Activated CD4-positive, alpha-beta T cell treated with anti-CD3 and anti-CD28 coated beads, Interleukin-2, amount 10 ng/mL, durations not matched to agents 7 days and 5 days (primary cell): ENCODE measurements at places on chromosomes 2 and 18. TPM values are rescaled to one million over a fixed set of nuclear protein-coding genes. Genes with fewer than 3 reads are reported as not detected.

RBM44 gene
- 1.4 TPM for total RNA-seq

RNU2-63P gene
- total RNA-seq: 1.9 TPM

DNA sequence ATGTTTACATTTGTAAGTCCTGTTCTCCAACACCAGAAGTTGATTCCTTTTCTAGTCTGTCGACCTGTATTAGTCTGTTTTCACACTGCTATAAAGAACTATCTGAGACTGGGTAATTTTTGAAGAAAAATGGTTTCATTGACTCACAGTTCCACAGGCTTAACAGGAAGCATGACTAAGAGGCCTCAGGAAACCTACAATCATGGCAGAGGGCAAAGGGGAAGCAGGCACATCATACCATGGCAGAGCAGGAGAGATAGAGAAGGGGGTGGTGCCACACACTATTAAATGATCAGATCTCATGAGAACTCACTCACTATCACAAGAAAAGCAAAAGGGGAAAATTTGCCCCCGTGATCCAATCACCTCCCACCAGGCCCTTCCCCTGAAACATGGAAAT lies 112.8 kb upstream of the MAP3K20 start:
- no peak for DNase-seq

DNA sequence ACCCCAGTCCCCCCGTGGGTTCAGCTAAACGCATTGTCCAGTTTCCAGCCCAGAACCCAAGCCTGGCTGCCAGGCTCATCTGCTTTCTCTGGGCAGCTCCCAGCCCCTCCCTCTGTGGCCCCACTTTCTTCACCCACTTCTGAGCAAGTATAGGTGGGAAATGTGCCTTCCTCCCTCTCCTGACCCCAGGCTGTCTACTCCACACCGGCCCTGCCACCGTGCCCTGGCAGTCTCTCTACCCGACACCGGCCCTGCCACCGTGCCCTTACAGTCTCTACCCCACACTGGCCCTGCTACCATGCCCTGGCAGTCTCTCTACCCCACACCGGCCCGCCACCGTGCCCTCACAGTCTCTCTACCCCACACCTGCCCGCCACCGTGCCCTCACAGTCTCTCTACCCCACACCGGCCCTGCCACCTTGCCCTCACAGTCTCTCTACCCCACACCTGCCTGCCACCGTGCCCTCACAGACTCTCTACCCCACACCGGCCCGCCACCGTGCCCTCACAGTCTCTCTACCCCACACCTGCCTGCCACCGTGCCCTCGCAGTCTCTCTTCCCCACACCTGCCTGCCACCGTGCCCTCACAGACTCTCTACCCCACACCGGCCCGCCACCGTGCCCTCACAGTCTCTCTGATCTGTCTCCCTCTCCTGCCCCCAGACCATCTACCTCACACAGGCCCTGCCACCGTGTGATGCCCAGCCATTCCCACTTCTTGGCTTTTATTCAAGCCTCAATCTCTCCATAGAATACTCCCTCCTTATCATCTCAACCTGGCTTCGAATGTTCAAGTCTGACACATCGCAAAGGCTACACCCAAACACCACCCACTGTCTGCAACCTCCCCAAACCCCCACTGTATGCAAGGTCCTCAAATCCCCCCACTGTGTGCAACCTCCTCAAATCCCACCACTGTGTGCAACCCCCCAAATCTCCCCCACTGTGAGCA lies 108.9 kb downstream of the TPO start:
- DNase-seq: no peak

GRCh38 chr18:57657542-57657941 lies 35.9 kb upstream of the NARS1 start:
- DNase-seq: no peak
